ENCODE measurements at places on chromosomes 12 and 14. TPM values are rescaled to one million over a fixed set of nuclear protein-coding genes. Genes with fewer than 3 reads are reported as not detected.

GRCh38 chr14:71856199-71856919 lies 75.9 kb upstream of the RGS6 start:
- no peak for DNase-seq

The ABCB9 gene
- 7.2 TPM for total RNA-seq

The MMP17 gene
- 2.0 TPM for total RNA-seq

The TMEM253 gene
- total RNA-seq = 1.6 TPM

- no peak for DNase-seq
Observed at GRCh38 chr14:71618716-71619115, 313.5 kb upstream of the RGS6 start.

The OLR1 gene
- total RNA-seq = 3.4 TPM

DNA sequence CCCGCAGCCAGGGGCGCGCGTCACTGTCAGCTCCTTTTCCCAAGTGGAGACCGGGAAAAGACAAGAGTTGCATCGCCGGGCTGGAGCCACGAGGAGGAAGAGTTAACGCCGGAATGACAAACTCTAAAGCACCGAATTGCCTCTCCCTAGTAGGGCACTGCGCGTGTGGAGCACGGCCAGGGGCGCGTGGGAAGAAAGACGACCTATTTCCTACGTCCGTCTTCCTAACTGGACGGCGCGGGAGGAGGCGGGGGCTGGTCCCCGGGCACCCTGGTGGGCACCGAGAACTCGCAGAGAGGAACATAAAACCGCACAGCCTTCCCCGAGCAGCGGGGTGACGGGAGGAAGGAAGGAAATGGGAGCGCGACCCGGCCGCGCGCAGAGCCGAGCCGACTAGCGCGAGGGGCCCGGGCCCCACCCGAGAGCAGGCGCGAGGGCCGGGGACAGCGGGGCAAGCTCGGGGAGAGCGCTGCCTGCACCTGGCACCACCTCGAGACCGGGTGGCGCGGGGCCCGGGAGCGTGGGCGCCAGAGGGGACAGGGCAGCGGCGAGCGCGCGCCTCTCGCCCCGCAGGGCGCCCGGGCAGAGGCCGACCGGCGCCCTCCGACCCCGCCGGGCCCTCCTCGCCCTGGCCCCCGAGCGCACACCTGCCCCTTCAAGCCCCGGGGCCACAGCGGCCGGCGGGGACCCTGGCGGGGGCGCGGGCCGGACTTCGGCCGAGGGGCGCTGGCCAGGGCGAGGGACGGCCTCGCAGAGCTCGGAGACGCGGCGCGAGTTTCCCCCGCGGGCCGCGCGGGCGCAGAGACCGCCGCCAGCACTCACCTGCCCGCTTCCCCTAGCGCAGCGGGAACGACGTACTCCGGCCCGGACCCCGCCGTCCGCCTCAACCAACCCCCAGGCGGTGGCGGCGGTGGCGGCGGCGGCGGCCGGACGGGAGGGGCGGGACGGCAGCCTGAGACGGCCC lies at the start of gene SETD3:
SETD3 (minus strand) TSS at position 954 of the 964 bp plus-strand sequence. CDS start 15,054 bp downstream, outside the sequence.
- peak; percentile 62 for DNase-seq

The TTC9 gene
- 7.0 TPM for total RNA-seq

- peak; percentile 61 for DNase-seq
Observed at GRCh38 chr12:6938353-6939190, 5.0 kb upstream of the RNU7-1 start.

DNA sequence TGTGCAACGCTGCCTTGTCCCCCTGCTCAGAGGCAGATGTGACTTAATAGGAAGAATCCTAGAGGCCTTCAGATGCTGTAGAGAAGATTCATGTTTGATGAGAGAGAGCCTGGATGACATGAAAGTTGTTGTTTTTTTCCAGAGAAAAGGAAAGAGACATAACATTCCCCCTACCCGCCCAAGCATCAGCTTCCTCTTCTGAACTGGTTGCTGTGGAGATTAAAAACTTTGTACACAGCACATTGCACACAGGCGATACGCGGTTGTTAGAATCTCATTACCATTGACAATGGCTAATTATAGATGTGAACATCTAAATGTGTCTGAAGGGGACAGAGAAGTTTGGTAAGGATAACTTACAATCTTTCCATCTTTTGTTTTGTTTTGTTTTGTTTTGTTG lies 13.6 kb upstream of the ETFBKMT start:
- no peak for DNase-seq

- DNase-seq = no peak
Observed at GRCh38 chr14:32677129-32677780, 261.4 kb upstream of the NPAS3 start.

The AQP2 gene
- 0.70 TPM for total RNA-seq
